ENCODE measurements at places on chromosomes 2 and 18.

GRCh38 chr2:19216676-19217602 is 141.5 kb downstream of the OSR1 start:
- no peak for DNase-seq

DNA sequence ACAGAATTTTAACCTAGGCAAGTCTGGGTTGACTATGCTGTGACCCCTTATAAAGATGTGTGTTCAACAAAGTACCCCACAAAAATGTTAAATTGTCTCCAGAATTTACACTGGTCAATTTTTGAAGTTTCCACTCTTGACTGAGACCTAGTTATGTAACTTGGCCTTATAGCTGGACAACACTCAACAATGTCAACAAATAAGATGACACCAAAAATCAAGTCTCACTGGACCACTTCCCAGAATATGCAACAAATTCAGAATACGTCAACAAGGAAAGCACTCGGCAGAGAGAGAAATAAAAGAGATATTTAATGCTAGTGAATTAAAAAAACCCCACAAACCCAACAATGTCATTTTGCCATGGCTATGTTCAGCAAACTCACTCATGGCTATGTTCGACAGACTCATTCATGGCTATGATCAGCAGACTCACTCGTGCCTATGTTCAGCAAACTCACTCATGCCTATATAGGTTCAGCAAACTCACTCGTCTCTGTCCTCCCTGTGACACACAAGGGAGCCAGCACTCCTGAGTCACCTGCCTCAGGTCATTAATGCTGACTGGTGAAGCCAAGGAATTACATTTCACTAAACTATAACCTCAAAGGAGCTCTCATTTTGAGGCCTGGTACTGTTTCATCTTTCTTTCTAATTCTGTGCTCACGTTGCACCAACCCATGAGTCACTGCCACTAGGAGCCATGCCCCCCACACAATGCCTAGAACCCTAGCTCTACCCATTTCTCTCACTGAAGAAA is 72.7 kb downstream of the PTPN2 start:
- DNase-seq, result no peak

- peak; percentile 61 for DNase-seq
Observed at GRCh38 chr2:227472265-227473121, 537 bp downstream of the AGFG1 start.

DNA sequence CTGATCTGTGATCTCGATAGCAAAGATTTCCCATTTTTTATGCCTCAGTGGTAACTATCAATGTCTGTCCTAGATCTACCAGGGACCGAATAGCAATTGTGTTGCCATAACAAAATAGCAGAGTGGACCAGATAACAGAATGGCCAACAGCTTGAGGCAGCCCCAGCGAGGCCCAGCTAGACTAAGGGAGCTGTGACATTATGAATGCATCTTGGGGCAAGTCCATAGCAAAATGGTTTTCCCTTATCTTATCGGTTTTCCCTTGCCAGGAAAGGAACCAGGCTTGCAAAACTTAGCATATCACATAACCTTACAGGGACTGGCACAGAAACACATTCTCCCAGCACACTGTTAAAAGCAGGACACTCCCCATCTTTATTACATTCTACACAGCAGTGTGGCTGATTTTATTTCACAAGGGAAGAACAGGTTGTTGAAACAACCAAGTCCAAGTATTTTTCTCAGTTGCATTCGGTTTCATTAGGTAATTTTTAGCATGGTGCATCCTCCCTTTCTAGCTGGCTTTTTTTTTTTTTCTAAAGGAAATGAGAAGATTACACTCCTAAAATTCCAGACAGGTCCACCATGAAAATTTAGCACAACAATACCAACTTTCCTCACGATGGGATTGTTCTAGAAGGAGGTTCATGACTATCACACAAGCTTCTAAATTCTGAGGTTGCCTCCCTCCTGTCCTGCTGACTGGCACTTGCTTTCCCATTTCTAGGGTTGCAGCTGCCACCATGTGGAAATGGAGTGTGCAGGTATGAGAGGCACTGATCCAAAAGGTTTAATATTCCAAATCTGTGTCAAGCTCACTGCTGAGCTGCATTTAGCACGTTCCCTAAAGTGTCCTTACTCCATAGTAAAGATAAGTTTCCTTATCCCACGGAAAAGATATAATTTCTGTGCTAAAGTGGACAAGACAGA is 97.0 kb upstream of the SLC35G4 start:
- DNase-seq, result no peak

GRCh38 chr2:181058378-181059269 is 78.2 kb downstream of the UBE2E3 start:
- DNase-seq, result no peak

DNA sequence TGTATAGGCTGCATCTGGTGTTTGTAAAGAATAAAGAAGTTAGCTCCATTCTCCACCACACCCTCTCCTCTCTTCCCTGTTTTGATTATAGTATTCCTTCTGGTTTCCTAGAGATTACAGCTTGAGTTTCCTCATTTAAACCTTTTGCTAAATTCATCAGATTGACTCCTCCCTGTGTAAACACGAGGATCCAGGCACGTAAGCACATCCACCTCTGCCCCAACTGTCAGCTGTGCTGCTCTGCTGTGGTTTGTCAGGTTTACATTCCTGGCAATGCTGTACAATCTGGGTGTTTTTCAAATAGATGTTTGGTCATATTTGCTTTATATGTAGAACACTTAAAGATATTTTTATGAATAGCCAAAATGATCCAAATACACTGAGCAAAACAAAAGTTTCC is 302.8 kb downstream of the PTGR3 start:
- DNase-seq, result no peak

DNA sequence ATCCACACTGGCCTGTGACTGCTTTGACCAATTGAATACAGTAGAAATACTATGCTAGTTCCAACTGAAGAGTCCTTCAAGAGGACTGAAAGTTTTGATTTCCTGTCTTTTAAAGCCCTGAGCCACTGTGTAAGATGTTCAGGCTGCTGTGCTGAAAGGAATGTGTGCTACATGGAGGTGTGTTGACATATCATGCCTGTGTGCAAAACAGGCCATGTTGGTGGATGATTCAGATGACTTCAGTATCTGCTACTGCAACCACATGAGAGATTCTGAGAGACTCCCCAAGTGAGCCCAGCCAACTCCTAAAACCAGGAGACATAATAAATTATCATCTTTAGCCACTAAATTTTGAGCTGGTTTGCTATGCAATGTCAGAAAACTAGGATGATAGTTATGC is 662.9 kb downstream of the ZEB2 start:
- no peak for DNase-seq

DNA sequence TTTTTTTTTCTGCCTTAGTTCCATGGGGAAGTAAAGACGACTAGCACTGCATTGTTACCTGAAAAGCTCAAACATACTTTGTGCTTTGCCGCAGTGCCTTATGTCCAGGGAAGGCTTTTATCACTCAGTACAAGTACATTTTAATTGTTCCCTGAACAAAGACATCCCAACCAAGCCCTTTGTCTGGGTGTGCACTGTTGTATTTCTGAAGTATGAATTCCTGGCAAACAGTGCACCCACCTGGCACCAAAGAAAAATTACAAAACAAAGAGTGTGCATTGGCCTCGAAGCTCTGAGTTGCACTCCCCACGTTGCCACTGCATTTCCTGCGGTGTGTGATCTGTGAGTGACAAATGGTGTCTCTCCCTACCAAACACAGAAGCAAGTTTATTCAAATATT is 858.5 kb upstream of the PIK3C3 start:
- no peak for DNase-seq

DNA sequence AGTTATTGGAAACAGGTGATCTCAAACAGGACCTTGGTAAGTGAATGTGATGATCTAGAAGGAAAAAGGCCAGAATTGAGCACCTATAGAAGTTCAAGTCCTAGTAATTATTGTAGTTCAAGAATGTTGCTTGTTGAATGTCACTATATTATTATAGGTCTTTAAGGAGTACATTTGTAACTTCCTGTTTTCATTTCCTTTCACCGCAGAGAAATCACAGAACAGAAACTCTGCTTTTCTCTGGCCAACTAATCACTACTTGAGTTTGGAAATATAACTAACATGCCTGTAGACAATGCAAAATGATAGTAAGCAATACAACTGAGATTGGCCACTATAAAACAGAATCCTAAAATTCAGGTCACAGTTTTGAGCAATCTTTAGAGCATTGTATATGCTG is 61.8 kb upstream of the EFEMP1 start:
- DNase-seq, result no peak

DNA sequence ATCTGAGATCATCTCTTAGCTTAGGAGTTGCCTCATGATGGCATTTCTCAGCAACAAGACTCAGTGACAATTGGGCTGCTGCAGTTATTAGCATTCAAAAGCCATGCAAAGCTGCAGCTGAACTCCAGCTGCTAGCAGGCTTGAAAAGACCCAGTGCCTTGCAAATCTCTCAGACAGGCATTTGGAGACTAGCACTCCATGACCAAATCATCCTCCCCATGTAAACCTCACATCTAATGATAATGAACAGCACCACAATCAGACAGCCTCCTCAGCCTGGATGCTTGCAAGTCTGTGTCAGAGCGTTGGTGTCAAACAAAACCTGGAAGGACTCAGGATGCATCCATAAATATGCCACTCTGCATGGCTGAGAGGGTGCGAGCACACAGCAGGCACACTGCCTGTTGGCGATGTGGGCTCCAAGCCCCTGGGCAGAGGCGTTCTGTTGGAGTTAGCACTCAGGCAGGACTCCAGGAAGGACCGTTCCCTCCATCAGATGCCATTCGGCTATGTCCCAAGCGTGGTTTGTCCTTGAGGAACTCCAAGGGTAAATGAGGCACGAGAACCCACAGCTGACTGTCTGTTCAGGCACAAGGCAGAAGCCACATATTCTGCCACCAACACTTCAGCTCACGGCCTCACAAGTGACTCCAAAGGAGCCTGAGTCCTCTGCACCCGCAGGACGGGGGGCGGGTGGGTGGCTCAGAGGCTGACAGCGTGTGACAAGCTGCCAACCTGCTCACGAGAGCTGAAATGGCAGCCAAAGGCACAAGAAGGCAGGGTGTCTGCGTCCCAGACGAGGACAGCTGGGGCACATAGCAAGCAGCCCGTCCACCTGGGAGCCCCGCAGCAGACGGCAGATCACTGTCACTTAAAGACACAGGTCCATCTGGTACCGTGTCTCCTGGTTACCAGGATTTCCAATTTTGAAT is 183.8 kb downstream of the MYT1L start:
- DNase-seq, result no peak

- no peak for DNase-seq
Observed at GRCh38 chr18:12855916-12856315, 28.1 kb downstream of the PTPN2 start.

DNA sequence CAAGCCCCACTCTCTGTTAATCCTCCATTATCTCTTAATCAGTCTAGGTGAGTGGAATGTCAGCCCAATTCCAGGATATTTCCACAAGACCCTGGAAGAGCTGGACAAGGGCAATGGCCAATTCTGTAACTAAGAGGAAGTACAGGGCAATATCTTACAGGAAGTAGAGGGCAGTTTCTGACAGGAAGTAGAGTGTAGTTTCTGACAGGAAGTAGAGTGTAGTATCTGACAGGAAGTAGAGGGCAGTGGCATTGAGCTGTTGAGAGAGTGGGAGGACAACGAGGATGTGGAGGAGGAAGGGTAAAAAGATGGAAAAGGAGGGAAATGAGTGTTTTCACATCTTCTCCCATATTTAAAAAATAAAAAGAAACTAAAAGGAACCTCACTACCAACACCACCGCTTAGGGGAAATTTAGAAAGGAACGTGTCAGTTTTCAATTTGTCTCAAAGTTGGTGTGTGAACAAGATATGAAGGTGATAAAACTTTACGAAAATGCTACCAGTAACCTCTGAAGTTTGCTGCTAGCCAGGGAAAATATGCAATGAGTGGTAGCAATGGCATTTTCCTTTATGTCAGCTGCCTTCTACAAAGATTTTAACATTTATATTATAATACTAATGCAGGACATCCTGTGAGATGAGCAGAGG is 430.9 kb upstream of the HNRNPA3 start:
- no peak for DNase-seq

- no peak for DNase-seq
Observed at GRCh38 chr2:152510621-152511020, 175.6 kb downstream of the FMNL2 start.

DNA sequence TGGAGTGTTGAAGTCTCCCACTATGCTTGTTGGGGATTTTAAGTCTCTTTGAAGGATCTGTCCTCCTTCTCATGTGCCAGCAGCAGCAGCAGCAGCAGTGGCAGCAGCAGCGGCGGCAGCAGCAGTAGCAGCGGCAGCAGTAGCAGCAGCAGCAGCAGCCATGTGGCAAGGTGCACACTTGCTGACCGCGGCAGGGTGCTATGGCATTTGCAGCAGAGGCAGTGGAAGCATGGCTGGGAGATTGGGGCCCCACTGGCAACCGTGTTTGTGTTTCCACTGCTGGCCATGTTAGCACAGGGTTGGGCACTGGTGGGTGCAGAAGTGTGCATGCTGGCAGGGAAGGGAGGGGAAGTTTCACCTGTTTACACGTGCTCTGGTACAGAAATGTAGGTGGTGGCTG is 280.1 kb downstream of the NUP35 start:
- no peak for DNase-seq

DNA sequence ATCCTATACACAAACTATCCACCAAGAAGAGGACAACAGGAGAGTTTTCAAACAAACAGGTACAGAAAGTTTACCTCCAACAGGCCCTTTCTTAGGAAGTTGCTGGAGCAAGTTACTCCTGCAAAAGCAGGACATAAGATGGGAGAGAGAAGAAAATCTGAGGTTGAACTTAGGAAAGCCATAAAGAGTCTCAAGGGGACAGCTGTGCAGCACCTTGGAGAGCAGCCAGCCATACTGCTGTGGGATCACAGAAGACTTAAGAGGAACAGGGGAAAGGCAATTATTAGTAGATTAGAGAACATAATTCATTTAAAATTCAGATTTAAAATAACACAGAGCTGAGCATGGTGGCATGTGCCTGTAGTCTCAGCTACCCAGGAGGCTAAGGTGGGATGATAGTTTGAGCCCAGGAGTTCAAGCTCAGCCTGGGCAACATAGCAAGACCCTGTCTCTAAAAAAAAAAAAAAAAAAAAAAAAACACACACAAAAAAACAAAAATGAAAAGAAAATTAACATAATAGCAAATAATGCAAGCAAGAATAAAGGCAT is 148.1 kb upstream of the SIX3 start:
- DNase-seq, result no peak

DNA sequence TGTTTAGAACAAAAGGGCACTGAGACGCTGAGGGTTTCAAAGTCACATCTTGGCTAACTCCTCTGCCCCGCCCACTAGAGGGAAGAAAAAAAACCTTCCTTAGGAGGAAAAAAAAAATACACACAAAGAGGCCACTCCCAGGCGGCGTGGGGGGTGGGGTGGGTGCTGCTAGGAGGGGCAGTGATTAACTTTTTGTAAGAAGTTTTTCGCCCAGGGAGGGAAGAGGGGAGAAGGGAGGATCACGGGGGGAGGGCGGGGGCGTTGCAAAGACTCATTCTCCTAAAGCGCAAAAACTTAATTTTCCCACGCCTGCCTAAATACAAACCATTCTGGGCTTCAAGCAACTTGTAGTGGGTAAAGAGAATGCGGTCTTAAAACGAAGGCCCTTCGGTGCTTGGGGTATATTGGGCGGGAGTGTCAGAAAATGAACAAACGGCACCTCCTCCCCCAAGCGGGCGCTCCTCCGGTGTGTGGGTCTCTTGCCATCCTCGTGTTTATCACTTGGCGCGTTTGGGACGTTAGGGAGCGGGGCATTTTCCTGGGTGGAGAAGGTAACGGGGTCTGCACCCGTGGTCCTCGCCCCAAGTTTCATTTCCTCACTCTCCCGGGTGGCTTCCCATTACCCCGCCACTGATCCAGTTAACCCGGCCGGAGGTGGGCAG is 1.7 kb downstream of the CXCR4 start:
- peak; percentile 37 for DNase-seq
